Activated T-helper 1 cell treated with Interleukin-2 at 50 U/mL for 16 hours (primary cell): ENCODE measurements at places on chromosomes 13 and 19.
A peak's percentile ranks its signal among the peaks of the same experiment; 100 is the strongest.

DNA sequence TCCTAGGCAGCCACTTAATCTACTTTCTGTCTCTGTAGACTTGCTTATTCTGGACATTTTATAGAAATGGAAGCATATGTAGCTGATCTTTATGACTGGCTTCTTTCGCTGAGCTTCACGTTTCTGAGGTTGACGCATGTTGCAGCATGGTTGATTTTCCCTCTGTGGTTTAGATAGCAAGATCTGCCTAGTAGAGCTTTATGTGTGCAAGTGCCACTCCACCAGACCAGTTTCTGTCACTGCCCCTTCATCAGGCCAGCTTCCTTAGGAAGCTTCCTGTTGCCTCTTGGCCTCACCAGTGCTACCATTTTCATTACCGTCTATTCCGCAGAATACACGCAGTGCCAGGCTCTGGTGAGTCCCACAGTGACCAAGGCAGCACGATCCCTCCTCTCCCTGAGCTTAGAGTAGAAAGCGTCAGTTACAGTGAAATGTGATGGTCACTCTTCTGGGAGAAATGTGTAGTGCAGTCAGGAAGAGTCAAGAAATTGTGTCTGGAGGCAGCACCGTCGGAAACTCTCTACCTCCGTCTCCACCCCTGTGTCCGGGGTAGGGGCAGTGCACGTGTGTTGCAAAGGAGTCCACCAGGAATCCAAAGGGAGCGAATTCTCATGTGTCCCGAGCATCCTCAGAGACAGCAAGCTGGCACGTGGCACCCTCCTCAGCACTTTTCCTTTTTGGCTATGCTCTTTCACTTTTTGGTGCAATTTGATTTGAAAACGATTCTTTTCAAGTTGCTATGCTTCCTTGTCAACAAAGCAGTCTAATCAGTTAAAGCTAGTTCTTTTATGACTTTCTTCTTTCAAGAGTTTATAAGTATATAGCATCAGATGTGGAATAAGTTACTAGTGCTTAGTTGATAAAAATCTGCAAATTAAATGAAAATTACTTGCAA, 45.4 kb upstream of the GPR183 start:
- no peak for DNase-seq

DNA sequence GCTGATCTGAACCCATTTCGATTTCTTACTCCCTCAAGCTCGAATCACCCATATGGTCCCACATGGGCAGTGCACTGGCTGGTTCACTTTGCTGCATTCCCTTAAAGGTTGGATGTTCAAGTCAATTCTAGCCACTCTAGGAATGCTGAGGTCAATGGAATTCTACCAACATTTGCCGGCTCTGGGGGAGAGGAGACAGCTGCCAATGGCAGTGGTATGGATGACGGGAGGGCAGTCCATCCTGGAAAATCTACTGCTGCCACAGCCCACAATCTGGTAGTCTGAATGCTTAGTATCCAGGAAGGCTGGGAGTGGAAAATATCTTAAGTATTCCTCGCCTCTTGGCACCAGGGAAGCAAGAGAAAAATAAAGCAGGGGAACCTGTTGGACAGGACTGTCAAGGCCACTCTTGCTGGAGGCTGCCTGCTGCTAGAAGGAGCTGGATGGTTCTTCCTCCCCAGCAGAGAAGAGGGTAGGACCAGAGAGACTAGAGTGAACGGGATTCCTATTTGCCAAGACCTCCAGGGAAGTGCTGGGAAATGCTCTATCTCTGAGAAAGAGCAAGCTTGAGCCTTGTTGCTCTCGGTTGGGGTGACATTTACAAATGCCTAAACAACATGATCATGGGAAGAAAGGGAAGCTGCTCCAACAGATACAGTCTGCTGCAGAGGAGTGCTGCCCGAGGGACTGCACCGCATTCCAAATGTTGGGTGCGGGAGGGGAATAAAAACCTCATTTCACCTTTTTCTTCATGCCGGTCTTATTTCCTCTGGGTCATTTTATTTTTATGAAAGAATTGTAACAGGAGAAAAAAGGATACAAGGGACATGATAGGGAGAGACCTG, 20.7 kb upstream of the HMGB1 start:
- DNase-seq = no peak

GRCh38 chr19:58586133-58586765, 13.1 kb upstream of the MZF1 start:
- no peak for DNase-seq

DNA sequence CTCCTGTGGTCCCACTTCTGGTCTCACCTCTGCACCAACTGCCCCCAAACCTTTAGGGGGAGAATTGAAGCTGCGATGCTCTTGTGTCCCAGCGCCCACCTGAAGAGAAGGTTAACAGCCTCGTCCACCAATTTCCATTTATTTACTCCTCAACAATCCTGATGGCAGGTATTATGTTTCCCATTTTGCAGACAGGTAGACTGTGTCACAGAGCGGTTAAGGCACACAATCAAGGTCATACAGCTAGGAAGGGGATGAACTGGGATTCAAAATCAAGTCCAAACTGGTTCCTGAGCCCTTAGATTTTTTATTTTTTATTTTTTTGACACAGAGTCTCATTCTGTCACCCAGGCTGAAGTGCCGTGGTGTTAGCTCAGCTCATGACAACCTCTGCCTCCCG, 6.2 kb downstream of the DNASE2 start:
- no peak for DNase-seq

GRCh38 chr19:5038631-5039271, 69.8 kb downstream of the KDM4B start:
- DNase-seq = no peak

DNA sequence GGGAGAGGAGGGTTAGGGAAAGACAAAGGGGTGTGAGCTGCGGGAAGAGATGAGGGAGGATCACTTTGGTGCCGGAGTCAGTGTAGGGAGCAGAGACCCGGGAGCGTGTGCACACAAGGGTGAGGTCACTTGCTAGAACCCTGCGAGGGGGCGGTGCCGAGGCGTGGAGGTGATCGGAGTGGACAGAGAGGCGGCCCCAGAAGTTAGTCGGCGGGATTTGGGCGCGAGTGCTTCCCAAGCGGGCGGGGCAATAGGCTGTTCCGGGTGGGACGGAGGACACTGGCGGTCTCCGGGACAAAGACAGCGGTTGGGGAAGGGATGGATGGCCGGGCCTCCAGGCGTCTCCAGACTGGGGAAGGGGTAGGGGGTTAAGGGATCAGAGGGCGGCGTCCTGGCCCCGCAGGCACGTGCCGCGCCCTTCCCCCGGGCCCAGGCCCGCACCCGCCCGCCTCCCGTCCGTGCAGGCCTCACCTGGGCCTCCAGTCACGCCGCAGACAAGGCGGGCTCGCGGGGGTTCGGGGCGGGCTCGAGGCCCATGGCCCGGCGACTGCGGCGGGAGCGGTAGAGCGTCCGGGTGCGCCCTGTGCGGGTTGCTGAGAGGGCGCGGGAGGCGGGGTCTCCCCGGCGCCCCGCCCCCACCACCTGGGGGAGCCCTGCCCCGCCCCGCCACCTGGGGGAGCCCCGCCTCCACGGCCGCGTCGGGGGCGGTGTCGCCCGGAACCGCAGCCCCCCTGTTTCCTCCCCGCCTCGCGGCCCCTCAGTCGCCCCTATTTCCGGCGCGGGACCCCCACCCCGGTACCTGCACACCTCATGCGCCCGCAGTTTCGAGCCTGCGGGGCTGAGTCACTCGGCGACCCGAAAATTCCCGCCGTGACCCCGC, at the start of gene LPAR2:
LPAR2 (minus strand) TSS at position 600 of the 880 bp plus-strand sequence. CDS start 945 bp downstream, outside the sequence.
- peak; percentile 81 for DNase-seq

GRCh38 chr19:10085641-10086590, at the start of gene SHFL:
Gene SHFL, plus strand, starts transcription at chr19:10086317. Its CDS starts 111 bp downstream, at chr19:10086428.
- DNase-seq = peak; percentile 74

- DNase-seq = no peak
Measured at GRCh38 chr19:8366121-8366581, 2.2 kb downstream of the ANGPTL4 start.

GRCh38 chr19:24098359-24098758, 11.4 kb downstream of the ZNF254 start:
- no peak for DNase-seq

DNA sequence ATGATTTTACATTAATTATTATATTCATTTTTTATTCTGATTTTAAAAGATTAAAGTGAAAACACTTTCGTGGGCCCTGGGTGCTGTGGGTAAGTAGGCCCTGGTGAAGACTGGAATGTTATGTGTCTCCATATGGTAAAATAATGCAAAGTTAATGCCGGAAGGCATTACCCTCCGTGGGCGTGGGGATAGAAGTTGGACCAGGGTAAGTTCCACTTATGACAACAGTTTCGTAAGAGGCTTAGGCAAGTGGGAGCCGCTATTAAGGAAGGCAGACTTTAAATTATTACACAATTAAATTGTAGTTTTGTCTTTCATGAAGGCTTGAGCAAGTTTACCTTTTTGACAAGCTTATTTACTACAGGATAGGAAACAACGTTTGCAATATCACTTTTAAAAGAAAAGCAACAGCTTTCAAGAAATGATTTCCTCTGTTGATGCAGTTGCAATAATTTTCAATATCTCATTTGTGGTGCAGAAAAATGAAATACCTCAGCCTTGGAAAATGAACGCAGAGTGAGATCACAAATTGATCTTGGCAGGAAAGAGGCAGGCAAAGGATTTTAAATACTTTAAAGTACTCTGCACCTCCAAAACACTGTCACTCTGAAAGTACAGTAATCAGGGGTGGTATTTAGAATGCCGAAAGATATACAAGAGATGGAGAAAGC, 310.6 kb downstream of the DCT start:
- no peak for DNase-seq

DNA sequence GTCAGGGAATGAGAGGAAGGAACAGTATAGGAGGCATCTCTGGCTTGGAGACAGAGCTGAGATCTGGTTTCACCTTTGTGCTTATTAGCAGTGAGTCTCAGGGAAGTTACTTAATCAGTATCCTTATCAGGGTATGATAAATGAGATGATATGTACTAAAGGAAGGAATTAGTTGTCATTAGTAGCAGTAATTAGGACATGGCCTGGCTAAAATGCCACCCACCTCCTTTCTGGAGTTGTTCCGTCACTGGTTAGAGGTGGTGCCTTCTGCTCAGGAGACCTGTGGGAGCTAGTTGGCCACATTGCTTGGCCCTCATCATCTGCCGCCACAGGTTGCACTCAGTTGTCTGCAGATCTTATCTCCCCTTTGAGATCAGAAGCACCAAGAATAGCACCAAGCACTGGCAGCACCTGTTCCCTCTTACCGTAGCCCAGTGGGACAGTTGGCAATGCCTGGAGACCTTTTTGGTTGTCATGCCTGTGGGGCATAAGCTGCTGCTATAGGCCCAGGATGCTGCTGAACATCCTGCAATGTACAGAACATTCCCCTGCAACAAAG, 4.7 kb downstream of the GPATCH1 start:
- DNase-seq = no peak

GRCh38 chr19:55094456-55095259, 19.0 kb downstream of the EPS8L1 start:
- DNase-seq = no peak

- DNase-seq = no peak
Measured at GRCh38 chr19:55641426-55642152, 787 bp downstream of the ZNF580 start.
